Left renal cortex interstitium (tissue), 4 donors: ENCODE measurements at places on chromosomes 2 and 18. TPM values are rescaled to one million over a fixed set of nuclear protein-coding genes. Genes with fewer than 3 reads are reported as not detected.

- DNase-seq: no peak
These were observed 19.8 kb downstream of the SPIRE1 start for GRCh38 chr18:12637901-12638643.

DNA sequence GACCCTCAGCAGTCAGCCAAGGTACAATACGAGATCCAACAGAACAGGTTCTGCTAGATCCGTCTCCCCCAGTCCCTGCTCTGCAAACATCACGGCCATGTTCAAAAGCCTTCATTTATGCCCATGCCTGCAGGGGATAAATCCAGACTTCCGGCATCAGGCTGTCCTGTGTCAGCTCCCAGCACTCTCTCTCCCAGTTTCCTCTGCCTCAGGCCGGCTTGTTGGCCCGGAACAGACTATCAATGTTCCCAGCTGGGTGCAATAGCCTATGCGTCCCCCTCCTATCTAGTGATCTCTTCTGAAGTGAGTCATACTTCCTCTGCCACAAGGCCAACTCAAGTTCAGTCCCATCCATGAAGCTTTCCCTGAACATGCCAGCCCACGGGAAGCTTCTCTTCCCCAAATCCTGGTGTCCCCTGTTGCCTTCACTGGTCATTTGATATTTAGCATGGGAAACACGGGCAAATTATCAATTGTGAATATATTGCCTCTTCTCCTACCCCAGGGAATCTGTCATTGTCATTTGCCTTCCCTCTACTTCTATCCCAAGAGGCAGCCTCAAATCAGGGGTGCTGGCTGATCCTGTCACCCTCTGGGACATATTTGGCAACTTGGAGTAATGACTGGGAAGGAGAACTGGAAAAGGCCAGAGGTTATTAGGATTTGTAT lies 51.1 kb downstream of the CAPN13 start:
- no peak for DNase-seq

ALLC gene
- not detected for polyA plus RNA-seq

OLA1 gene
- polyA plus RNA-seq: 172 TPM

DNA sequence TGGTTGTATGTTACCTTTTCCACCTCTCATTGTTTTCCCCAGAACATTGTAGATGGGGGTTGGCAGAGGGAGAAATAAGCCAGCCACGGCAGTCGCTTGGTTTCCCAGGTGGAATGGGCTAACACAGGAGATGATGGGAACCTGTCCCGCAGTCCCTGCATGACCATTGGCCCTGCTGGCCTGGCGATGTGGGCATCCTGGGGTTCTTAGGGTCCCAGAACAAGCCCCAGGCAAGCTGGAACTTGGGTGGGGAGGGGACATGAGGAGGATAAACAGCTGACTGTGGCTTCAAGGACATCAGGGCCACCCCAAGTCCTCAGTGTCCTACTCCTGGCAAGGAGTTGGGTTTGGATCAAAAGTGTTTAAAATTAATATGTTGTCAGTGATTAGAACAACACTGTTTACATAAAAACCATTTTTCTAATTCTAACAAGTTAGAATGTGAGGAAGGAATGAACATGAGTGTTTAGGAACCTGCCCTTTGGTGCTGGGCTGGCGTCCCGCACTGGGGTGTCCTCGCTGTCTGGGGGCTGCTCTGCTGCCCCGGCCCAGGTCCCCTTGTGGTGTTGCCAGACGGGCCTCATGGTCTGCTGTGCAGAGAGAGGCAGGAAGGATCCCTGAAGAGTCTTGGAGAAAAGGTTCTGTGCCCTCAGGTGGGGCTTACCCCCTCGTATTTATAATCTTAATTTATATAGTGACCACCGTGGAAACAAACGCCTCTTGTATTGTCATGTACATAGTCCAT lies 95.1 kb downstream of the USP40 start:
- no peak for DNase-seq

- DNase-seq: no peak
These were observed 134.7 kb downstream of the TPGS2 start for GRCh38 chr18:36693931-36694620.

GRCh38 chr2:65072181-65072970 lies 16.2 kb downstream of the CEP68 start:
- DNase-seq: no peak

TNFRSF11A gene
- polyA plus RNA-seq: 2.4 TPM

SIX3 gene
- polyA plus RNA-seq: not detected

EVX2 gene
- polyA plus RNA-seq: not detected

SDC1 gene
- polyA plus RNA-seq: 32.3 TPM

GRCh38 chr2:197862246-197862955 lies 58.0 kb downstream of the PLCL1 start:
- no peak for DNase-seq

RSAD2 gene
- 3.6 TPM for polyA plus RNA-seq

DNA sequence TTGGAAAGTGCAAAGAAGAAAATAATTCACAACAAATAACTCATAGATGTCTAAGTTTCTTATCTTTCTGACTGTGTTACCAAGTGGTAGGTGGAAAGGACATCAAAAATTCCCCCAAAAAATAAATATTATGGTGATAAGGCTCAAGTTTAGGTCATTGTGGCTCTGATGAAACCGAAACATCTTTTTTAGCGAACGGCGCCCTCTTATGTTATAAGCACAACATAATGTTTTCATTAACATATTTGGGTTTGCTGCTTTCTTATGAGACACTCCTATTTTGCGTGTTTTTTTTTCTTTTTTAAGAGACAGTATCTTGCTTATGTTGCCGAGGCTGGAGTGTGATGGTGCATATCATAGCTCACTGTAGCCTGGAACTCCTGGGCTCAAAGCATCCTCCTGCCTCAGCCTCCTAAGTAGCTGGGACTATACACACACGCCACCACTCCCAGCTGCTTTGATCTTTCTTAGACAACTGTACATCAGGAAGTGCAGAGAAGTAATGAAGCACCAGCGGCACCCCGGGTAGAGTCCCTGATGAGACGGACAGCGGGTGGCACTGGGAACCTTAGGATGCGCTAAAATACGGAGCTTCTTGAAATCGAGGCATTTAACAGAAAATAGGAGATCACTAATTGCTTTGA lies 38.5 kb upstream of the SLC35G4 start:
- DNase-seq: no peak

ASAP2 gene
- polyA plus RNA-seq: 59.1 TPM

DNA sequence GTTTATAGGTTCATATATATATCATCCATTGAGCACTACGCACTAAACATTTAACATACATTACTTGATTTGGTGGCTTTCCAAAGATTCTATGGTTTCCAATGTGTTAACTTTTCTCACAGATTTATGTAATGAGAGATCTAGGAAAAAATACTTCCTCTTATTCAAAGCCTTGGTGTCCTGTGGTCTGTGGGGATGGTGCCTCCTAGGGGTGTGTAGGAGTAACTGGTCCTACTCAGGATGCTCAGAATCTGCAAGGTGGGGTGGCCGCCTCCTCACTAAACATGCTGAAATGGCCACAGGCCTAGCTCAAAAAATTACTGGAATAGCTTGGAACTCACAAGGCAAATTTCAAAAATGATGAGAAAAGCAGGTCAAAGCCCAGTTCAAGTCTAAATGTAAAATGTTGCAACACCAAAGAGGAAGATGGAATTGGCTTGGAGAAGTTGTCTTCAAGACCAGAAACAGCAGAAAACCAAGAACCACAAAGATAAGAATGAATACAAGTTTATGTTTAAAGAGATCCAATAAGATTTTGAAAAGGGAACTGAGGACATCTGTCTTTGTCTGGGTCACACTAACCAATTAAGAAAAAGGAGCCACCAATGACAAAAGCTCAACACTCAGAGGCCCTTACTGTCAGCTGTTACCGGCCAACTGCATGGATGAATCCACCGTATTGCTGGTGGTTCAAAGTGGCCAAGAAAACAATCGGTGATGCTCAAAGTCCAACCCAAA lies 11.5 kb downstream of the GPR55 start:
- no peak for DNase-seq

DNA sequence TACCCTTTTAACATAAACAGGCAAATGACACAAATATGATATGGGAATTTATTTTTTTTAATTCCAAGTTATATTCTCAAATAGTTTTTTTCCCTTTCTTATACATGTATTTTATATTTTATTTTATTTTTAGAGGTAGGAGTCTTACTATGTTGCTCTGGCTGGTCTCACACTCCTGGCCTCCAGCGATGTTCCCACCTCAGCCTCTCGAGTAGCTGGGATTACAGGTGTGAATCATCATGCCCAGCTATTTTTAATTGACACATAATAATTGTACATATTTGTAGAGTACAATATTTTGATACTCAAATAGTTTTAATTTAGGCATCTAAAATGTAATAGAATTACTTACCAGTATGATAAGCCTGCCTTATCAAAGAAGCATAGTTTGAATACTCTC lies 12.2 kb downstream of the BAZ2B start:
- DNase-seq: no peak

ZNF385B gene
- polyA plus RNA-seq: 12.6 TPM

DNA sequence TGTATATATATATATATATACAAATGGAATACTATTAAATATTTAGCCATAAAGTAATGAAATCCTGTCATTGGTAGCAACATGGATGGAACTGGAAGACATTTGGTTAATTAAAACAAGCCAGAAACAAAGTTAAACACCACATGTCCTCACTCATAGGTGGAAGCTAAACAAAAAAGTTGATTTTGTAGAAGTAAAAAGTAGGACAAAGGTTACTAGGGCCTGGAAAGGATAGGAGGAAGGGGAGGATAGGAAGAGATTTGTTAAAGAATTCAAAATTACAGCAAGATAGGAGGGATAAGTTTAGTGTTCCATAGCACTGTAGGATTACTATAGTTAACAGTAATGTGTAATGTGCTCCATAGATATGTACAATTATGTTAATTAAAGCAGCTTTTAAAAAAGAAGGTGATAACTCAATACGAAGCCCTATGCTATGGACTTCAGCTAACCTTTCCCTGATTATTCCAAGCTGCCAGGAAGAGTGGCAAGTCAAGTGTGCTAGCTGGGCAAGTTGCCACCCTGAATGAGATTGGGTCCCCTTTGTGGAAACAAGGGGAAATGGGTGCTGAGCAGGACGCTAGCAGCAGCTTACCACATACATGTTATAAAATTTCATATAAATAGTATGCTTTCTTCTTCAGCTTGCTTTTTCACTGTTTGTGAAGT lies 12.3 kb downstream of the MERTK start:
- no peak for DNase-seq

GRCh38 chr2:168434146-168434545 lies 21.9 kb upstream of the CERS6 start:
- DNase-seq: no peak

DNA sequence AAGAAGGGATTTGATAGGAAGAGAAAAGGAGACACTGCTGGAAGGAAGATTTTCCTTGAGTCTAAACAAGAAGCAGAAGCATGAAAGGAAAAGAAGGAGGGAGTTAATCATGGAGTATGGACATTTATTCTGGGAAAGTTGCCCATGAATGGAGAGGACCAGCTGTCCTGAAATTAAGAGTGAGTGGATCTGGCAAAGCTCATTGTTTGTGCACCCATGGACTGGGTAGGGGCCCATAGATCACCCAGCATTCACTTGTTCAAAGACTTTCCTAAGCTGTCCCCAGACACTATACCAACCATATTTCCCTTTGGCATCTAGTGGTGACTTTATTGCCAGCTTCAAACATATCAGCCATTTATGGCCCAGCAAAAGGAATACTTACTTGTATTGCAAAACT lies 422.7 kb downstream of the FBXO15 start:
- no peak for DNase-seq
